Lung (tissue), 17 donors: ENCODE measurements at places on chromosomes 11 and 22. TPM values are rescaled to one million over a fixed set of nuclear protein-coding genes. Genes with fewer than 3 reads are reported as not detected.

POTEH gene
- not detected for total RNA-seq

FTH1 gene
- 1,737 TPM for total RNA-seq

SELENOO gene
- total RNA-seq: 30.3 TPM

PANX1 gene
- total RNA-seq: 18.6 TPM

KRTAP5-11 gene
- total RNA-seq: not detected

ELF5 gene
- 24.6 TPM for total RNA-seq

TTC17 gene
- 218 TPM for total RNA-seq

CXCR5 gene
- total RNA-seq: not detected

GAB4 gene
- not detected for total RNA-seq

OR52E5 gene
- not detected for total RNA-seq

PRODH gene
- total RNA-seq: 65.7 TPM

APOL5 gene
- not detected for total RNA-seq

INPP5J gene
- total RNA-seq: 1.3 TPM

CRYBB3 gene
- not detected for total RNA-seq

SNU13 gene
- total RNA-seq: 130 TPM

C11orf97 gene
- 14.7 TPM for total RNA-seq

ATP5MG gene
- total RNA-seq: 143 TPM

OR2AG2 gene
- 0.18 TPM for total RNA-seq

MS4A6E gene
- total RNA-seq: not detected

PSMD13 gene
- total RNA-seq: 131 TPM

KCNK7 gene
- total RNA-seq: 0.46 TPM

TPBGL gene
- 0.58 TPM for total RNA-seq

C1QTNF5 gene
- total RNA-seq: 28.6 TPM

SHISAL1 gene
- 0.49 TPM for total RNA-seq

PHOX2A gene
- not detected for total RNA-seq

DDTL gene
- 0.37 TPM for total RNA-seq

SLN gene
- not detected for total RNA-seq

SAA4 gene
- total RNA-seq: 3.8 TPM

SESN3 gene
- total RNA-seq: 73.3 TPM

MOGAT2 gene
- not detected for total RNA-seq

LSP1 gene
- 44.9 TPM for total RNA-seq

CCDC157 gene
- 10.9 TPM for total RNA-seq

PDGFB gene
- 19.7 TPM for total RNA-seq

TMEM191C gene
- 4.7 TPM for total RNA-seq

SCARF2 gene
- 32.9 TPM for total RNA-seq

TMX2 gene
- total RNA-seq: 71.8 TPM

SEC14L6 gene
- total RNA-seq: 3.8 TPM

OTOG gene
- 0.11 TPM for total RNA-seq

GRM5 gene
- 1.2 TPM for total RNA-seq

ZNF70 gene
- 6.9 TPM for total RNA-seq

DDX25 gene
- 0.18 TPM for total RNA-seq
